ENCODE measurements at places on chromosomes 1 and 21.

- no peak for DNase-seq
These were observed 2.6 kb upstream of the TOR3A start for GRCh38 chr1:179079113-179079761.

- no peak for DNase-seq
These were observed 29.5 kb upstream of the GTF2B start for GRCh38 chr1:88920845-88921244.

DNA sequence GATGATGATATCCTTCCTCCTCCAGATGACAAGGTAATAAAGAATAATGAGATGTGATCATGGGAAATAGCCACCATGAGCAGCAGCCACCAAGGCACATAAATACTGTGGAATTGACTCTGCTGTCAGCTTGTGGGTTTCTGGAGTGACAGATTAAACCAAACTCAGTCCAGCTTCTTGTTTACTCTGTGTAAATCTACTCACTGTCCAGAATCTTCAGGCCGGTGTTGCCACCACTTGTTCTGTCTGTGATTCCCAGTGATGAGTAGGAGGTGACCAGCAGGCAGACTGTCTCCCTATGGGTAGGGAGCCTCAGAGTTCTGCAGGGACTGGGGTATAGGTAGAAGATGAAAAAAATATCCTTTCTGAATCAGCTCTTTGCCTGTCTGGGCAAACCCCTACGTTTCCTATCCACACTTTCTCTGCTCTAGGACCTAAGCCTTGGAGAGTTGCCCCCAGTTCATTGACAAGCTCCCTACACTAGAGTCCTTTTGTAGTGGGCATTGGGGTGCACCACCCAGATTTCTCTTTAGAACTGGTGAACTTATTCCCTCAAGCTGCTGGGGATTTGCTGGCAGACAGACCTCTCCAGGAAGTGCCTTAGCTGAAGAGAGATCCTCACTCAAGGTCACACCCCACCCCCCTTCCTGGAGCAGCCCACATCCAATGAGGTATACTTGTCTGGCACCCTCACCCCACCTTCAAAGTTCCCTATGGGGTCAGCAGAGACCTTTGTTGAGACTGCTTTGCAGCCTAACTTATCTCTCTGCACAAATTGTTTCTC, 47.6 kb downstream of the ATP1A1 start:
- DNase-seq = no peak

DNA sequence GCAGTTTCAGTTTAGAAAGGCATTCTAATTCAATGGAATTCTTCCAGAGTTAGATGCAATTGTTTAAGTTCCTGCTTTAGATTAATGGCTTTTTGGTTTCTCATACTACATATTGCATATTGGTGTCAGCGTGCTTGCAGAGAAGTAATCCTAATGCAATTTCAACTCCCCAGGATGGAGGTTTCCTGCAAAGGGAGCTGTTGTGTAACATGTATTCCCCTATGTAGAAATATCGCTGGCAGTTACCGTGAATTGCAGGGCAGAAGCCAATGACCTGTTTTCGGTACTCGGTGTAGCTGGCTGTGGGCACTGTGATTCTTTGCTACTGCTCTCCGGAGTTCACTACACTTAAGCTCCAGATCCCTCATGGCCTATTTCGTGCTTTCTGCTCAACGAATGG, 256.1 kb upstream of the PTBP2 start:
- DNase-seq = no peak

- no peak for DNase-seq
These were observed 93.3 kb upstream of the VAMP3 start for GRCh38 chr1:7677815-7678214.

DNA sequence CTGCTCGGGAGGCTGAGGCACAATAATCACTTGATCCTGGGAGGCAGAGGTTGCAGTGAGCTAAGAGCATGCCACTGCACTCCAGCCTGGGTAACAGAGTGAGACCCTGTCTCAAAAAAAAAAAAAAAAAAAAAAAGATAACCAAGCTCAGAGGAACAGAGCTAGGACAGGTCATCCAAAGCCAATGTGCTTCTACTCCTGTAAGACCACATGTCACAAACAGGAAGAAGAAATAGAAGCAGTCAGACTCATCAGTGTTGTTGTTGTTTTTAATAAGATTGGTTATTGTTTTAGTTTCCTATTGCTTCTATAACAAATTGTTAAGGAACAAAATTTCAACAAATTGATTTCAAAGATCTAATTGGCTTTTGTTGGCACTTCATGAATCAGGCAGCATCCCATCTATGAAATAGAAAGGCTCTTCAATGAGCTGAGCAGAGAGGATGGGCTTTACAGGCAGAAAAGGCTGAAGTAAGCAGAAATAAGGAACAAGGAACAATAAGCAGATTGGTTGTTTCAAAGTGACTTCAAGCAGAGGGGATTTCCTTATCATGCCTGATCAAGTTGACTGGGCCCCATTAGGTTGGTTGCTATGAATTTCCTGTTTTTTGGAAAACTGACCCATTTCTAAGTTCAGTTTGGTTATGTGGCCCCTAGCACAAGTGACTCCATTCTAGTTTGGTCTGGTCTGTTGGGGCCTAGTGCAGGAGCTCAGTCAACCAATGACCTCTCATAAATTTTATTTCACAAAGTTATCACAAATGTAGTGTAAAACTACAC, 6.0 kb upstream of the AKNAD1 start:
- DNase-seq = no peak

GRCh38 chr1:183947988-183948387, 89.5 kb downstream of the COLGALT2 start:
- DNase-seq = no peak

- no peak for DNase-seq
These were observed 89.8 kb downstream of the NMNAT2 start for GRCh38 chr1:183328371-183328770.

DNA sequence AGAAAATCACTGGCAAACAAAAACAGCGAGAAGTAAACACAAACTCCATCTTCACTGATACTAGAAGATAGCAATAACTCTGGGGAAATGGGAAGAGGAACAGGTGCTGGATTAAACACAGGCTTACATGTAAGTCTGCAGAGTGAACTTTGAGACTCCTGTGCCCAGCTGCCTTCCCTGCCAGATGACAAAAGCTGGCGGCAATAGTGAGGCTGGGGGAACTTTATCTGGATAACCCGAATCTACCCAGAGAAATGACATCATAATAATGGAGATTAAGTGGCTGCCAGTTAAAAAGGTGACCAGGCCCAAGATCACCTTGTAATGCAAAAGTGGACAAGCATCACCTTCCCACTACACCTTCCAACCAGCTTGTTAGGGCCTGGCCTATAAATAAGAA, 184.5 kb downstream of the CHRM3 start:
- DNase-seq = no peak

DNA sequence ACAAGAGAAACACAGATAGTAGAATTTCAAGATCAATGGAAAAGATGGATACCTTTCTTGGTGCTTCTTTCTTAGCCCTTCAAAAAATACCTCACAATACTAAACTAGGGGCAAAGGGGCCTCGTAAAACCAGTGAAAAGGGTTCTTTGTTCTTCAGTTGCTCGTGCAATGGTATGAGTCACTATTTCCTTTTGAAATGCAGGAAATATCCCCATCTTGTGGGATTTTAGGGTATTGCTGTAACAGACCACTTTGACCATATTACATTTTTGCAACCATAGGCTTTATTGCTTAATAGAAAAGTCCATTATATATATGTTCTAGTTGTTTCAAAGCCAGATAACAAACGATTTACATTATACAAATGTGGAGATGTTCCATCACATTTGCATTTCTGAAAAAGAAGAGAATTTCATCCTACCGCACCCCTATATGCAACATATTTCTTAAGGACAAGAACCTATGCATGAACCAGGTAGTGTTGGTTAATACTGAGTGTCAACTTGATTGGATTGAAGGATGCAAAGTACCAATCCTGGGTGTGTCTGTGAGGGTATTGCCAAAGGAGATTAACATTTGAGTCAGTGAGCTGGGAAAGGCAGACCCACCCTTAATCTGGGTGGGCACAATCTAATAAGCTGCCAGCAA, 88.6 kb upstream of the PKN2 start:
- no peak for DNase-seq

DNA sequence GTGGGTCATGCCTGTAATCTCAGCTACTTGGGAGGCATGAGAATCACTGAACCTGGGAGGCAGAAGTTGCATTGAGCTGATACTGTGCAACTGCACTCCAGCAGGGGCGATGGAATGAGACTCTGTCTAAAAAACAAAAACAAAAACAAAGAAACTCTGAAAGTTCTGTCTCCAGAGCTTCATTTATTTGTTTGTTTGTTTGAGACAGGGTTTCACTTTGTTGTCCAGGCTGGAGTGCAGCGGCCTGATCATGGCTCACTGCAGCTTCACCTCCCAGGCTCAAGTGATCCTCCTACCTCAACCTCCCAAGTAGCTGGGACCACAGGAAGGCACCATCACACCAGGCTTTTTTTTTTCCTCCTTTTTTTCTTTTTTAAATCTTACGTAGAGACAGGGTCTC, 191.8 kb upstream of the TNR start:
- DNase-seq = no peak

DNA sequence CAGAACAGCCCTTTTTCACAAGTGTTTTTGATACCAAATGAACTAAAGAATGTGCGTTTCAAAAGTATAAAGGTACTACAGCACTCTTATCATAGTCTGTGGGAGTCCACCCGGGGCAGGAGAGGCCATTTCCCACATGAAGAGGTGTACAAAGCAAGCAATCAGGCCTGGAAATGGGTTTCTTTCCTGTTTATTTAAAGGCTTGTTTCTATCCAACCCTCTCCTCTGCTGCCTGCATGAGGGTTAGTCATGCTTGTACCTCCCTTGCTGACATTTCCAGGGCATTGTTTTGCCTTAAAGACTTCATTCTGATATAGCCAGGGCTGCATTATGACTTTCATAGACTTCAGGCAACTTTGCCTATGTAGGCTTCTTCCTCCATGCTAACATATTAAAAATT, 11.6 kb downstream of the SELP start:
- no peak for DNase-seq

DNA sequence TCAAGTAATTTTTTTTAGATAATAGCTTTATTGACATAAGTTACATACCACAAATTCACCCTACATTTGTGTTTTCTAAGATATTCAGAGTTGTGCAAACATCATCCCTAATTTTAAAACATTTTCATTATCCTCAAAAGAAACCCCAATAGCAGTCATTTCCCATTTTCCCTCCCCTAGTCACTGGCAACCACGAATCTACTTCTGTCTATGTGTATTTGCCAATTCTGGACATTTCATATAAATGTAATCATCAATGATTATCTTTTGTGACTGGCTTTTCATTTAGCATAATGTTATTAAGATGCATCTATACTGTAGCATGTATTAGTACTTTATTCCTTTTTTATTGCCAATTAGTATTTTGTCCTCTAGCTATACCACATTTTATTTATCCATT, 88.8 kb upstream of the SLFNL1 start:
- DNase-seq = no peak

DNA sequence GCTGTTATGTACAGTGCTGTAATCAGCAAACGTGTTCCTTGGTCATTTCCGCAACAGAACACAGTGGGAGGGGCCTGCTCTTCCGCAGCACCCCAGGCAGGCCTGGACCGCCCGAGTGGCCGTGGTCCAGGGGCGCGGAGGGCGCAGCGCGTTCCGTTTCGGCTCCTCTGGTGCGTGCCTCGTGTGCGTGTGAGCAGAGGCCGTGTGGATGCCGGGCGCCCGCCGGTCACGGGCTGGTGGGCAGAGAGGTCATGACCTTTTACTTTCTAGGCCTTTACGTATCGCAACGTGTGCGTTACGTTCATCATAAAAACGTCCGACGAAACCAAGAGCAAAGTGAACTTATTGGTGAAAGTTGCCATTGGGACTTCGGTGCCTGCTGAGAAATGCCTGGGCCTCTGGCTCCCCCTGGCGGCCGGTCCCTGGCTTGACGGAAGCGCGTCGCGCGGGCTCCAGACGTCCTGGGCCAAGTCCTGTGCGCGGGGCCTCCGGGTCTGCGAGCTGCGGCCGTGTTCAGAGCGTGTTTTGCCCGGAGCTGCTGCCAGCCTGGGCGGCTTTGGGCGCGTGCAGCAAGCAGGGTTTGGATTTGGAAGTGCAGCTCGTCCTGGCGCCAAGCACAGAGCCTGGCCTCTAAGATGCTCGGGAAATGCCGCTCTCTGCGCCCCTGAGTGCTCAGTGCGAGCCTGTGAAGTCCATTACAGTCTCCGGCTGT, 34.4 kb downstream of the COL18A1 start:
- DNase-seq = peak; percentile 78

GRCh38 chr1:185238447-185238846, 78.6 kb downstream of the IVNS1ABP start:
- no peak for DNase-seq
